ENCODE measurements at places on chromosomes 5 and 9.

DNA sequence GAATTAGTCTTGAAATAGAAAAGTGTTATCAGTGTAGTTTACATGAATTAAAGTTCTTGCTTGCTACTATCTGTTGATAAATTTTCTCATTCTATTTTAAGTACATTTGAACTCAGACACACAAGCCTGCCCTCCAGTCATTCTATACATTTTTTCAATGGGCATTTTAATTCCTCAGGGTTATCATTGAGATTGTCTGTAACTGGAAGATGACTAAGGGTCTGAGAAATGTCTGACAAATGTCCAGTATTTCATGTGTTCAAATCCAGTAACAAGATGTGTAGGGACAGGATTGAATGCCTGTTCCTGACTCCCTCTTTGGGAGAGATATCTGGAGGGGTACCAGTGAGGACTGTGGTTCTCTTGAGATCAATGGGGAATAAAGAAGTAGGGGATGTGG, 223.9 kb upstream of the ADAMTSL1 start:
- DNase-seq: no peak

DNA sequence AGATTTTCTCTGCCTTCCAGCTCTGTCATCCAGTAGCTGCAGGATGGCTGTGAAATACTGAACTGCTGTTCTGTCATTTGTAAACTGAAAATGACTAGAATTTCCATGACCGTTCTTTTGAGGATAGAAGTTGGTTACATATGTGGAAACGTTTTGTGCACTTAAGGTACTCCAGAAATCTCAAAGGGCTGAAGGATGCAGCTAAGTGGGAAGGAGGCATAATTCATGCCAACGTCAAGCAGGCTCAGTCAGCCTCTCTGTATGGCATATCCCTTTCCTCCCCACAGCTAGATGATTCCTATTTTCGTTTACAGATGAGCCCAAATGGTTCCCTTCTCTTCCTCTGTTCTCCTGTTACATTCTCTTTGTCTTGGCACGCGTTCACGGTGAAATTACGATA, 257.6 kb downstream of the FBXL7 start:
- no peak for DNase-seq

DNA sequence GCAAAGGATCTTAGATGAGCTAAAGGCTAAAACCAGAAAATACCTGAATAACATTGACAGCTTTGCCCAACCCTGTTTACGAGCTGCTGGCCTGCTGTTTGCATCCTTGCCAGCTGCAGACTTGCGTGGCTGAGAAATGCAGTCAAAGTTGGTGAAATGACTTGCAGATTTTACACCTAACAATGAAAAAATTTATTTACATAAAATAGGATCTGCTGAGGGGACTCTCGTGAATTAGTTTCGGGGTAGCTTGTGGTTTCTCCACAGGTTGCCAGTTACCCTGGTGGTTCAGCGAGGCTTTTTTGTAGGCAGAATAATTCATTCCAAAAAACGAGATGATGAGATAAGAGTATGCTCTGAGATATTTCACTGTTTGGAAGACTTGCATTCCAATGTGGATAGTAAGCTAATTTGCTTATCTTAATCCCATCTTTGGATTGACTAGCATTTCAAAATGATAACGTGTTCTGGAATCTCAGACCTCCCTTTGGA, 65.7 kb upstream of the FANCC start:
- no peak for DNase-seq

DNA sequence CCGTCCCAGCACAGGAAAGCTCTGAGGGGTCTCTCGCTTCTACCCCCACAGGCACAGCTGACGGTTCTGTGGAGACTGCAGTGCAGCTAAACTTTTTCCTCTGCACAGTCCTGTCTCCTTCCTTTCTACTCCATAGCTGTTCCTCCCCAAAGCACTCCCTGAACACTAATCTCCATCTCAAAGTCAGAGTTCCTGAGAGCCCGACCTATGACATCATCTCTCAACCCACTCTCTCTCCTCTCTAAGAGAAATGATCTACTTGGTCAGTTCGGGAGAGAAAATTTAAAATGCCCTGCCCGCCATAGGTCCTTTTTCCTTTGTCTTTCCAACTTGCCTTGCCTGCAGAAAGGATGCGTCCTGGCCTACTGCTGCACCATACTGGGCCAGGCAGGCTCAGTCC, 90.6 kb downstream of the FANCC start:
- DNase-seq: no peak

- no peak for DNase-seq
These were observed 30.7 kb upstream of the IL31RA start for GRCh38 chr5:55820488-55820887.

GRCh38 chr5:146878476-146879172, at the start of gene PPP2R2B:
PPP2R2B (minus strand) TSS chr5:146878757.
- DNase-seq: peak; percentile 46

DNA sequence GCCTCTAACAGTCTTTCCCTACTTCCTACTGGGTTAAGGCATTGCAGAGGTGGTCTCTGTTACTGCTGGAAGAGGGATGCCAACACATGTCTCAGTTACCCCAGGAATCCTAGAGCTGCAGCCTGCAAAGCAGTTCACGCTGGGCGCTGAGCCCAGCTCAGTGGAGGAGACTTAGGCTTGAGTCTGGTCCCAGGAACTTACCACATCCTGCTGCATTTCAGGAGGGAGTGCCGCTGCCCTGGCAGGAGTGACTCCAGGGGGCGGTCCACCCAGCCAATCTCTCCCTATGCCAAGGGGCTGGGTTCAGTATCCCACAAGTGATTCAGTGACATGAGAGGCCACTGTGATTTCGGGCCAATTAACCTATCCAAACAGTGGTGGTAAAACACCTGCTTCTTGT, 7.6 kb downstream of the TTC16 start:
- DNase-seq: no peak

GRCh38 chr9:112819635-112820496, 69.3 kb downstream of the SNX30 start:
- DNase-seq: peak; percentile 62

DNA sequence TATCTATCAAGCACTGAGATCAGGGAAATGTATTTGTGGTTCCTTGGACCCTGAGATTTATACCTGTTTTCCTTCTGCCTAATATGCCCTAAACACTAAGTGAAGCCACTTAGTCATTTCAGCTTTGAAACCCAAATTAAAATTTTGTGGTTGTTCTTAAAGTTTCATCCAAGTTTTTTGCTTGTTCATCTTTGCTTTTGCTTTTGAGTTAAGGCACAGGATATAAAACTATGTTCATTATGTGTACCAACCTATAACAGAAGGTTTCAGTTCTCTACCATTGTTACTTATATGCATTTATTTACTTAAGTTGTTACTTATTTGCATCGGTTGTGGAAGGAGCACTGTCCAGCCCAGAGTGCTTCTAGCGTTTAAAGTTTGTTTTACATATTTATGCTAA, 382.3 kb downstream of the PTPRD start:
- DNase-seq: no peak

- DNase-seq: no peak
These were observed 23.9 kb downstream of the MEGF9 start for GRCh38 chr9:120690372-120690771.

DNA sequence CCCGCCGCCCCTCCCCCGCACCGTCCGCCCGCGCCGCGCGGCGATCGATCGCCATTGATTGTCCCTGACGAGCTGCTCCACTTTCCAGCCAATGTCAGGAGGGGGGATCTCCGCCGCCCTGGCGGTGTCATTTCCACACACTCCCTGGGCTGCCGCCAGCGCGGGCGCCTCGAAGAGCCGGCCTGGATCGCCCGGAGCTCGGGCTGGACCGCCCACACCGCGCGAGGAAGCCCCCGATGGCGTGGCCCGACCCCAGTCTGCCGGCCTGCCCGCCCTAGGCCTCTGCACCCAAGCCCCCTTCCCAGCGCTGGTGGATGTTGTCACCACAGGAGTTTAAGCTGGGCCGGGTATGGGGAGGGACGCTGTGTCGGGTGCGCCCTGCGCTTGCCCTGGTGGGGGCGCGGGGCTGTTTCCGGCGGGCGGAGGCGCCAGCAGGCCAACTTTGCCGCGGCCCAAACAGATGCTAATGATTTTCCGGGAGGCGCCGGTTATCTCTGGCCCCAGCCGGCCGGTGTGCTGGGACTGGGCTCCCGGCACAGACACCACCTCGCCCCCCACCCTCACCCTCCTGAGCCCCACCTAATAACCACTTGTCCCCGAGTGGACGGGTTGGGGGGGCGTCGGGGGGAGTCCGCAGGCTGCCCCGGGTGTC, 10.6 kb upstream of the CXXC5 start:
- DNase-seq: peak; percentile 89

- DNase-seq: no peak
These were observed 173.0 kb downstream of the MACROH2A1 start for GRCh38 chr5:135225856-135226560.

GRCh38 chr9:138061631-138062030, 184.0 kb downstream of the CACNA1B start:
- peak; percentile 65 for DNase-seq

DNA sequence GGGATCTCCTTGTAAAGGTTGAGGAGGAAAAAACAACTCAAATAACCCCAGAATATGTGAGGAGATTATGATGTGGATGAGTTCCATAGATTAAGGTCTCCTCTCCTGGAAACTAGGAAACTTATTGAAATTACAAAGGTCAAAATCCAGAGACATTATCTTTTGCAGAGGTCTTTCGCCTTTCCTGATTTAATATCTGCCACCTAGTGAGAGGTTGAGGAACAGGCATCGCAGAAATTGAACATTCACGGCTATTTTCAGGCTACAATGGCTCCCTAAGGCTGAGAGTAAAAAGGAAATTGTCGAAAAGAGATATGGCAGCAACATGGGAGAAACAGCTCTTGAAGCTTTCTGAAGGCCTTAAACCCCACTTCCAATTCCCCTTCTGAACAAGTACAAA, 127.5 kb upstream of the PLCXD3 start:
- no peak for DNase-seq

DNA sequence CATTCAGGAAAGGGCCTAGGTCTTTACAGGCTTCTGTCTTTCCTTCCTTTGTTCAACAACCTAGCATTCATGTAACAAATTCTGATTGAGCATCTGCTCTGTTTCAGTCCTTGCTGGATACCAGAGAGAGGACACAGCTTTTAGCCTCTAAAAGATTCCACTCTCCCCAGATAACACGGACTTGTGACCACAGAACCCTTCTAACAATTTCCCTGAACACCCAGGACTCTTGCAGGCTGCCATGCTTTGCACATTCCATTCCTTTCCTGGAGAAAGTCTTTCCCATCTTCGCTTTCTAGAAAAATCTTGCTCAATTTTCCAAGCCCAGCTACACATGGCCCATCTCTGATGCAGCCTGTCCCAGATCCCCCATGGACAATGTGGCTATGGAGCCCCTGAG, 310.9 kb downstream of the ACTL7B start:
- no peak for DNase-seq

- no peak for DNase-seq
These were observed 236.0 kb upstream of the ZNF462 start for GRCh38 chr9:106626936-106627335.

DNA sequence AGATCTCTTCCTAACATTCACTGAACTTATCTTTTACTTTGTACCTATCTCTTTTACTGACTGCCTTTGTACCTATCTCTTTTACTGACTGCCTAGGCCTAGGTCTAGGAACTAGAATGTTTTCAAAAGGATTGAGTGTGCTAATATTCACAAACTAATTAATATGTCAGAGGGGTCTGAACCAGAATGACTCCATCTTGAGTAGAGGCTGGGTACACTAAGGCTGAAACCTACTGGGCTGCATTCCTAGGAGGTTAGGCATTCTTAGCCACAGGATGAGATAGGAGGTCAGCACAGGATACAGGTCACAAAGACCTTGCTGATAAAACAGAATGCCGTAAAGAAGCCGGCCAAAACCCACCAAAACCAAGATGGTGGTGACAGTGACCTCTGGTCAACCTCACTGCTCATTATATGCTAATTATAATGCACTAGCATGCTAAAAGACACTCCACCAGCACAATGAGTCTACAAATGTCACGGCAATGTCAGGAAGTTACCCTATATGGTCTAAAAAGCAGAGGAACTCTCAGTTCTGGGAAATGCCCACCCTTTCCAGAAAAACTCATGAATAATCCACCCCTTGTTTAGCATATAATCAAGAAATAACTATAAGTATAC, 2.5 kb upstream of the RHOBTB3 start:
- DNase-seq: no peak

- no peak for DNase-seq
These were observed 93.8 kb downstream of the FEM1C start for GRCh38 chr5:115450741-115451140.

DNA sequence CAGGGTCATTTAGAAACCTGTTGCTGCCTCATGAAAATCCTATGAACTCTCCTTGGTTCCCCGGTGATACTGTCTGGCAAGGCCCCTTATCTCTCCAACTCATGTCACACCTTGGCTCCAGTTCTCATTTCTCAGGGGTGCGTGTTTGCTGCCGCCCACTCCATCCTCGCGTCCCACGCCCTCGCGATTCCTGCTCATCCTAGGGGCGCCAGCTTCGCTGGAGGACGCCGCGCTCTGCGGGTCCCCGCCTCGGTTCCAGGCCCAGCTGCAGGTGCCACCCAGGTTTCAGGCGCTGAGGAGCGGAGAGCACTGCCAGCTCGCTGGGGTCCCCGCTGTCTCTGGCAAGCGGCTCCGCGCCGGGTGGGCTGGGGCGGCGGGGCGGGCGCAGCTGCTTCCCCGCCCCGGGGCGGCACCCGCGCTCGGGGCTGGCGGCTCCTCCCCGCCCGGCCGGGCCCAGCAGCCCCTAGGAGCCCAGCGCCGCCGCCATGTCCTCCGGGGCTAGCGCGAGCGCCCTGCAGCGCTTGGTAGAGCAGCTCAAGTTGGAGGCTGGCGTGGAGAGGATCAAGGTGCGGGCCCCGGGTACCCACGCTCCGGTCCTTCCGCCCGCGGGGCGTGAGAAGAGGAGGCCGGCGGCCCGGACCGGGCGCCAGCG, at the start of gene GNG10:
TSS of gene GNG10 (plus strand) at position 456 of the 652 bp plus-strand sequence. CDS start at position 486, 30 bp downstream.
- DNase-seq: peak; percentile 70

GRCh38 chr9:137975527-137975913, 97.9 kb downstream of the CACNA1B start:
- peak; percentile 3 for DNase-seq

- no peak for DNase-seq
These were observed 148.2 kb upstream of the CDKN2B start for GRCh38 chr9:22157276-22157675.

DNA sequence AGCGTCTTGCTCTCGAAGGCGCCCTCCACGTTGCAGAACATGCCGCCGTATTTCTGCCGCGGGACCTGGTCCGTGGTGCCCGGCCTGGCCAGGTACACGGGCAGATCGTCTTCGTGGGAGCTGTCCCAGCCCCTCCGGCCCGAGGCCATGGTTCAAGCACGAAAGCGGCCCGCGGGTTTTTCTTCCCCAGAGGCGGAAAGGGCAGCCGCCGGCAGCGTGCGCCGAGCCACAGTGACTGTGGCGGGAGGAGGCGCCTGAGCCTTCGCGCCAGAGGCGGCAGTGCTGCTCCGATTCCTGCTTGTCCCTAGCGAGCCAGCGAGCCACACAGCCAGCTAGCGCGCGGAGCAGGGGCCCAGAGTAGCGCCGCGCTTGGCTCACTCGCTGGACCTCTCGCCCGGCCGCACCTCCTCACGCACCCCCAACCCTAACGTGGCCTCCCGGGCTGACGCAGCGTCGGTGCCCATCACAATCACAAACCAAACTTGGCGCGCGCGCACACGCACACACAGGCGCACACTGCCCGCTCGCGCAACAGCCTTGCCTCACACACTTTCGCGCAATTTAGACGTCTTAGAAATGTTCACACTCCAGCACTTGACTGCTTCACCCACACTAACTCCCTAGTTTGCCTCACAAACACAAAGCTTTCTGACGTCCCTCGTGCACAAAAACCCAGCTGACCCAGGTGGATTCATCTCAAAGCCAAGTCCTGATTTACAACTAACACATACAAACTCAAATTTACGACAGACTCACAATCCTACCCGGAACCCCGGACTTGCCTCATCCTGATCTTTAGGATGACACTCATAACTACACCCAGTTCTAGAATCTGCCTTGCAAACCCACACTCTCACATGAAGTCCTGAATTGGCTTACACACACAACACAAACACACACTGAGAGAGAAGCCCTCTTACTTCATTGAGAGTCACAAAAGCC, at the start of gene DPYSL3:
TSS of gene DPYSL3 (minus strand) at position 359 of the 942 bp plus-strand sequence. CDS start at position 149, 210 bp downstream.
- peak; percentile 75 for DNase-seq
